ENCODE measurements at places on chromosomes 3 and 15.

DNA sequence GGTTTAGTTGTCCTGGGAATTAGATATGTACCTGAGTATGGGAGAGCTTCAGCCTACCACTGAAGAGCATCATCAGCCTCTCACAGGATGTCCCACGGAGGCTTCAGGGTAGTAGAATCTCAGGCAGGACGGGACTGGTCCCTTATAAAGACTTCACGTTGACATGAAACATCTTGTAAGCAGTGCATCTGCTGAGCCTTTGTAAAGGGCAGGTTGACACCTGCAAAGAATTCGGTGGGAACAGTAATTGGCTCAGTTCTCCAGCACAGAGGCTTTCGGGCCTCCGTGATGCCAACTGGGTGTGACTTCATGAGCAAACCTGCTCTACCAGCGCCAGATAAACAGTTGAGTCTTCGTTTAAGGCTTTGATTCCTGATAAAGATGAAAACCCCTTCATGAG is 26.9 kb upstream of the AVEN start:
- H3K4me3 ChIP-seq, result no peak overlapping the region
- peaks cover 4% of the 10 kb centered on the region for H3K4me1 ChIP-seq
- H3K36me3 ChIP-seq, result no peaks in the 10 kb centered on the region
- DNase-seq, result no peak
- H3K27me3 ChIP-seq, result no peaks in the 10 kb centered on the region

DNA sequence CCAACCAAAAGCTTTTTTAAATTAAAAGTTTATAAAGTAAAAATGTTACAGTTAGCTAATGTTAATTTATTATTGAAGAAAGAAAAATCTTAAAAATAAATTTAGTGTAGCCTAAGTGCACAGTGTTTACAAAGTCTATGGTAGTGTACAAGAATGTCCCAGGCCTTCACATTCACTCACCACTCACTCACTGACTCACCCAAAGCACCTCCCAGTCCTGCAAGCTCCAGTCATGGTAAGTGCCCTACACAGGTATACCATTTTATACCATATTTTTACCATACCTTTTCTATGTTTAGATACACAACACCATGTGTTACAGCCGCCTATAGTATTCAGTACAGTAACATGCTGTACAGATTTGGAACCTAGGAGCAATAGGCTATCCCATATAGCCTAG is 29.1 kb downstream of the SSR3 start:
- H3K27ac ChIP-seq, result no peak overlapping the region
- H3K36me3 ChIP-seq, result no peaks in the 10 kb centered on the region
- DNase-seq, result no peak
- no peaks in the 10 kb centered on the region for H3K27me3 ChIP-seq
- no peak overlapping the region for H3K4me3 ChIP-seq

DNA sequence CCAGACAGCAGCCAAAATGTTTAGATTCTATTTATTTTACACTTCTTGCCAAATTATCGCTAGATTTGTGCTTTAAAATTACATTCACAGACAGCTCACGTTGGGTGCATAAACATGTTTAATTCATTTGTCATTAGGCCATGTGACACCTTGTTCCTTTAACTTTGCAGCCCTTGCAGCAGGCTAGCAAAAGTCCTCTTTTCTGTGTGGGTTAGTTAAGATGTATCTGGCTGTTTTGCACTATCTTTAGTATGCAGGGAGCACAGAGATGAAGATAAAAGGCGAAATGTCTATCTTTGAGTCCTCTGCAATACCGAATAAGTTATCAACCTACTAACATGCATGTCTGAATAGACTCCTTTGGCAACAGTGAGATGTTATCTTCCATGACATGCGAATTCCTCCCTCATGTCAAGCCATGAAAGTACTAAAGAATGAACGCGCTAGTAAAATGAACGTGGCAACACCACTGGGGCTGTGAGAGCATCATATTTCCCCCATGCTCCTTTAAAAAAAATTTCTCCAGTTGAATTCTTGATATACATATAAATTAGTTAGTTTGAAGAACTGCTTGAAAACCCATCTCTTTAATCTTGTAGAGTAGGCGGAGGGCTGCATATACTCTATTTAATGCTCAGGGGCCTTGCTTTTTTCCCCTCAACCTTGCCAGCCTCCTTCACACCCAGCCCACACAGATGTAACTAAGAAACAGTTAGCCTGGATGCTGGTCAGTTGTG is 620.4 kb upstream of the NR2F2 start:
- no peaks in the 10 kb centered on the region for H3K36me3 ChIP-seq
- H3K4me1 ChIP-seq, result no peaks in the 10 kb centered on the region
- DNase-seq, result no peak
- no peaks in the 10 kb centered on the region for H3K27me3 ChIP-seq

- H3K4me1 ChIP-seq, result no peaks in the 10 kb centered on the region
- no peak for DNase-seq
- H3K36me3 ChIP-seq, result no peaks in the 10 kb centered on the region
- no peak overlapping the region for H3K4me3 ChIP-seq
- H3K27ac ChIP-seq, result no peak overlapping the region
- peaks cover 2% of the 10 kb centered on the region for H3K27me3 ChIP-seq
These were observed 15.1 kb upstream of the ABHD5 start for GRCh38 chr3:43675593-43675992.
